ENCODE measurements at places on chromosomes 16 and 17.
A peak's percentile ranks its signal among the peaks of the same experiment; 100 is the strongest.

GRCh38 chr17:31171701-31172100 lies 76.9 kb downstream of the NF1 start:
- DNase-seq, result no peak

- no peak for DNase-seq
Observed at GRCh38 chr17:81652906-81653771, 3.2 kb downstream of the PDE6G start.

DNA sequence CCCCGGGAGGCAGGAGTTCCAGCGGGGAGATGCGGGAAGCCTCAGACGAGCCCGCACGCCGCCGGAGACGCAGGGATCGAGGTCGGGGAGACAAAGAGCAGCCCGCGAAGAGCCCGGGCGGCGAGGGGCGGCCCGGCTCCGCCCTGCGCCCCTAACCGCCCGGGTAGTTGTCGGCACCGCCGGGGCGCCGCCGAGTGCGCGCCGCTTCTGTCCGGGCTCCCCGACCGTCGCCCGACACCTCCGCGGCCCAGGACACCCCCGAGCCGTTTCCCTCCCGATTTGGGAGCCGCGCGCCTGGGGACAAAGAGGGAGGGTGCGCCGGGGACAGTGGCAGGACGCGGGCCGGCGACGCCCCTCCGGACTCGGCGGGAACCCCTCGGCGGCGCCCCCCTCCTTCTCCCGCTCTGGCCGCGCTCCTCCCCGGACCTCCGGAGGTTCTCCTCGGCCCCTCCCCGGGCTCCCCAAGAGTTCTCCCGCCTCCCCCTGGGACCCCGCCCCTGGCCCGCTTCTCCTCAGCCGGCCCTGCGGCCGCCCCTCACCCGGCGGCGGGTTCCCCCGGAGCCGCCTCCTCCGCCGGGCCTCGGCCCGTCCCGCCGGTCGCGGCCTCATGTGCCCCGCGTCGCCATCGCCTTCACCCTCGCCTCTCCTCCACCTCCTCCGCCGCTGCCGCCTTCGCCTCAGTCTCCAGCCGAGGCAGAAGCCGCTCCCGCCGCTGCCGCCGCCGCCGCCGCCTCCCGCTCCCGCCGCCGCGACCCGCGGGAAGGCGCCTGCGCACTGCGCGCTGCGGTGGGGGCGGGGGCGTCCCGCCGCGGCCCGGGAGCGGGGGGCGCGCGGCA lies at the start of gene GJC1:
GJC1 (minus strand) TSS at position 765 of the 836 bp plus-strand sequence. CDS start 24,470 bp downstream, outside the sequence.
- DNase-seq, result no peak

DNA sequence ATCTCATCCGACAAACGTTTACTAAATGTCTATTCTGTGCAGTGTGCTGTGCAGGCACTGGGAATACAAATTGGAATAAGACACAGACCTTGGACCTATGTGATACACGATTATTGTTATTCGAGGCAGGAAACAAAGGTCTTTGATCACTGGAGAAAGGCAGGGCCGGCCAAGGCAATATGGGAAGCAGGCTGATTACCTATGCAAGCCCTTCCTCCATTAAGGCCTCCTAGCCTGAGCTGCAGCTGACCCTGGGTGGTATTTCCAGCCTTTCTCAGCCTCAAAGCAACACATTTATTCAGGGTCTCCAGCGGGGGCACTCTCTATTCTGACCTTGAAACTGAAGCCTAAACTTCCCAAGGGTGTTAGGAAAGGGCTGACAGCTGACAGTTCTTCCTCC lies 13.4 kb downstream of the ST6GALNAC1 start:
- DNase-seq, result no peak

DNA sequence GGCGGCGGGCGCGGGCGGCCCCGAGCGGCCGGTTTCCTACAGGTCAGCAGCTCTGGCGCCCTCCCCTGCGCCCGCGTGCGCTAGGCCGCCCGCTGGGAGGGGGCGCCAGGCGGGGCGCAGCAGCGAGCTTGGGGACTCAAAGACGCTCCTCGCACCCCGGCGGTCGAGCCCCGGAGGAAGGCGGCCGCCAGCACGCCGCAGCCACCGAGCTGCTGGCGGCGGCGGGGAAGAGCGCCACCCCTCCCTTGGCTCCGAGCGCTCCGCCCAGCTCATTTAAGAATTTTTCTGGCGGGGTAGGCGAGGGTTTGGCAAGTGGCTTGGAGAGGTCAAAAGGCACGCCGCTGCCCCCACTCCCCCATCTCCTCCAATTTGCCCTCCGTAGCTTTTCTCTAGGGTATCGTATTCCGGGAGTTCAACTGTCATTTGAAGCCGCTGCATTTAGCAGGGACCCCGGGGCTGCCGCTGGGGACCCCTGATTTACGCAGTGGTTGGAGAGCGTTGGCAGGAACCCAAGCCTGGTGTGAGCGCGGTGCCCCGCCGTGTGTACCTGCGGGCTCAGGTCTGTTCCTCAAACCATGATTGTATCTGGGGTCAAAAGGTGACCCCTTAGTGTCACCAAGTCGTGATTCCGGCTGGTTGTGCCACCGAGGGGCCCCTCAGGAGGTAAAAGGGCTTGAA lies 59.5 kb upstream of the GSE1 start:
- DNase-seq, result no peak

DNA sequence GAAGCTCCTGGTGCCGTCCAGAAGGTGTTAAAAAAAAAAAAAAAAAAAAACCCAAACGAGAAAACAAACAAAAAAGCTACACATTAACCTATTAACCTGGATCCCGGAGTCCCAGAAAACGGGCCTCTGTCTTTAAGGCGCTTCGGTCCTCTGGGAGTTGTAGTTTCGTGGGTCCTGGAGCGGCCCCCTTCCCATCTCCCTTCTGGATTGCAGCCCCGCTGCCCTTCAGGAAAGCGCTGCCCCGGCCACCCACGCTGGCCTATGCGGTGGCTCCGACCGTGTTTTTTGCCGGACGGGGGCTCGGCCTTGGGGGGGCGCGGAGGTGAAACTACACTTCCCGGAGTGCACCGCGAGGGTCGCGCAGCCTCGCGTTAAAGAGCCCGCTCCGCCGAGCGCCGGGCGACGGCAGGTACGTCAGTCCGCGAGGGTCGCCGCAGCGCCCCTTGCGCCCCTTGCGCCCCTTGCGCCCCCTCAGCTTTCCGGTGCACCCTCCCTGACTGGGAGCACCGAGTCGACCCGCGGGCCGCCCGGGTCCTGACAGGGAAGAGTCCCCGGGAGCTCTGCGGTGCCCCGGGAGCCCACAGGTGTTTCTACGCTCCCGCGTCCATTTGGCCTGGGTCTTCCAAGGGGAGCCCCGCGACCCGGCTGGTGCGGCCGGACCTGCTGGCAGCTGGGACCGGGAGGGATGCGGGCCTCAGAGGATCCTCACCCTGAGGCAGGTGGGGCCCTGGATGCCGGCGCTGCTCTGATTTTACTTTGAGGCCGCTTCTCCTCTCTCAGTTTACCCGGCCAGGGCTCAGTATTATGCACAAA lies at the start of gene FCSK:
FCSK (plus strand) TSS at position 374 of the 813 bp plus-strand sequence. CDS start 8,596 bp downstream, outside the sequence.
- DNase-seq, result peak; percentile 64

DNA sequence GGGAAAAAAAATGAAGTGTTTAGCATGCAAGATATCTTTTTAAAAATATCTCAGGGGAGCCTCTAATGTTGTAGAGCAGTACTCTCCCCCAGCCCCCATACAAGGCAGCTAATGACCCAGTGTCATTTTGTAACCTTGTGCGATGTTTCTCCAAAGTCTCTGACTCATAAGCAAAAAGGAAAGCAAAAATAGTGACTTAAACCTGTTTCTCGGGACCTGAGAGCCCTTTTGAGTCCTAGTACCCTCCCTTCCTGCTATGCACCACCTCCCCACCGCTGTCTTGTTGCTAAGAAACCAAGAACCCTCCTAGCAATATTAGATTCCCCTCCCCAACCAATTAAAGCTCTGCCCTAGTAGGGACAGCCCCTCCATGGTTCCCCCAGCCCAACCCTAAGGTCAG lies 2.8 kb downstream of the MYCBPAP start:
- DNase-seq, result no peak

- DNase-seq, result no peak
Observed at GRCh38 chr16:50276801-50277555, 10.6 kb downstream of the ADCY7 start.

DNA sequence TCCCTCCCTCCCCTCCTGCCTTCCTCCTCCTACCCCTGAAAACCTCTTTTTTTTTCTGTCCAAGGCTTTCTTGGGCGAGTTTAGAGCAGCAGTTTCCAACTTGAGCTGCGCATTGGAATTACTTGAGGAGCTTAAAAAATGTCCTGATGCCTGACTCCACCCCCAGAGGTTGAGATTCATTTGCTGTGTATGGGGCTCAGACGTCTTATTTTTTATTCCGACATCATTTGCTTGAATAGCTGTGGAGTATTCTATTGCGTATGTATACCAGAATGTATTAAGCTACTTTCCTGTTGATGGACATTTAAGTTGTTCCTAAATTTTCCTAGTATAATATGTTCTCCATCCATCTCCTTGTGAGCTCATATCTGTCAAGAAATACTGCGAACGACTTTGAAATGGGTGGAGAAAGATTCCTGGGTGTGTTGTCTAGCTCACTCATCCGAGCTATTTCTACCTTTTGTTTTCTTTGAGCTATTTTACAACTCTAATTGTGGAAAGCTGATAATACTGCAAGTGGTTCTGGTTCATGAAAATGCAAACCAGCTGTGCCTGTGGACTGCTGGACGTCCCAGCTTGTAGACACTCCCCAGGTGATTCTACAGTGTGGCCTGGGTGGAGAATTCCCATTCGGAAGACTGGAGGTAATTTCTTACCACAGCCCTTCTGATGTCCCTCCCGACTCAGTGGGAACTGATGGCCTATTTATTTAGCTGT lies 40.5 kb downstream of the CMIP start:
- DNase-seq, result no peak

DNA sequence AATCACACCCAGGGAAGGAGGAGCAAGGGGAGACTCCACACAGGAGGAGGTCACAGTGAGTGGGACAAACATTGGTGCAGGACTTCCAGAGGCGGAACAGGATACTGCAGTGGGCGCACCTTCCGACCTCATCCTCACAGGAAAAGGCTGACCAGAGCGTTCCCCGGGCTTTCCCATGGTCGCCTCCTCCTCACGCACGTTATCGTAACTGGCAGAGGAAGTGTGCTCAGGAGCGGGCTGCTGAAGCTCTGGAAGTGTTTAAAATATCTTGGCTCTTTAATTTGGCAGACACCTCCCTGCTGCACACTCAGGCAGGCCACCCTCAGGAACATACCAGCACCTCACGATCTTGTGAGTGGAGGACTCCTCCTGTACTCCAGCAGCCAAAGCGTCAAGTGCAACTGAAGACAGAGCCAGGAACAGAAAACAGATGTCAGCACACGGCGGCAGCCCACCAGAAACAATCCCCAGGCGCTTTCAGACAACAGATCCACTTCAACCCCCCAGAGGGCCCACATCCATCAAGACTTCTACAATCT lies 17.5 kb downstream of the FANCA start:
- no peak for DNase-seq

- DNase-seq, result no peak
Observed at GRCh38 chr17:66632731-66633130, 202.2 kb upstream of the CACNG5 start.

DNA sequence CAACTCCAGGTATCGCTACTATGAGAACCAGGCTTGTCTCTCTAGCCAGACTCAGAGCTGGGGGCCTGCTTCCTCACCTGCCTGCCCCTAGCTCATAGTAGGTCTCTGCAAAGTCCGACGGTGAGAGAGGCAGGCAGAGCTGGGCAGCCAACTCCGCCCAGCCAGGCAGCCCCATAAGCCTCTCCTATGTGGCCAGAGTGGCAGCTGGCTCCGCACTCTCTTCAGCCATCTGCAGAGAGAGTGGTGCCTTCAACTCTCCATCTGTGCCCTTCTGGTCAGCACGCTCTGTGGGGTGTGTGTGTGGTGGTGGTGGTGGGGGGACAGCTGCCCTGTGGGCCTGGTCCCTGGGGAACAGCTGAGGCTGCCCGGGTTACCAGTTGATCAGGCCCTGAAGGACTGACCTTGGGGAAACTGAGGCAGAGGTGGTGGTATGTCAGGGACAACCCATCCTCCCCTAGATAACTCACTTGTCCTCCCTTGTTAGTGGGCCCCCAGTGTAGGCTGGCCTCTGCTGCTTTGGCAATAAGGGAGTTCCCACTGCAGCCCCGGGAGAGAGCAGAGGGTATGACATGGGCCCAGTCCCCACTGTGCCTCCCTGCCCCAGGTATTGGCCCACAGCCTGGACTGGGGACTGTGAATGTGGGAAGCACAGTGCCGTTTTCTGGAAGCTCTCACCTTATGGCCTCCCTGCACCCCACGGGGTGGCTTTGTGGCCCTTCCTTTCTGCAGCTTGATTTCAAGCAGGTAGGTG lies 1.8 kb upstream of the ADGRG1 start:
- no peak for DNase-seq

DNA sequence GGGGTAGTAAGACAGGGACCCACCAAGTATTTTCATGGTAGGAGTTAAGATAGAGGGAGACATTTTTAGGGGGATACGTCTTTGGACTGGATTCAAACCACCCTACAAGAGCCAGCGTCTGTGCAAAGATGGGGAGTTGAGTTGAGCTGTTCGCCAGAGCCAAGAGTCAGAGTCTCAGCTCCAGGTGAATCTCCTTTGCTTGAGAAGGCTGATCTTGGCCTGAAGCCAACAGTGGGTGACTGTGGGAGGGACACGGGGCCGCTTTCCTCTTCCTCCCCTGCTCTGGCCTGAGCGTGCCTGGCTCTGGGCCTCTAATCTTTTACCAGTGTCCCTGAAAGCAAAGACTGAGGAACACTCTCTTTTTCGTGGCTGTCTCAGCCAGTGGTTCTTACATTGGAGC lies 5.4 kb downstream of the TLE7 start:
- DNase-seq, result no peak

DNA sequence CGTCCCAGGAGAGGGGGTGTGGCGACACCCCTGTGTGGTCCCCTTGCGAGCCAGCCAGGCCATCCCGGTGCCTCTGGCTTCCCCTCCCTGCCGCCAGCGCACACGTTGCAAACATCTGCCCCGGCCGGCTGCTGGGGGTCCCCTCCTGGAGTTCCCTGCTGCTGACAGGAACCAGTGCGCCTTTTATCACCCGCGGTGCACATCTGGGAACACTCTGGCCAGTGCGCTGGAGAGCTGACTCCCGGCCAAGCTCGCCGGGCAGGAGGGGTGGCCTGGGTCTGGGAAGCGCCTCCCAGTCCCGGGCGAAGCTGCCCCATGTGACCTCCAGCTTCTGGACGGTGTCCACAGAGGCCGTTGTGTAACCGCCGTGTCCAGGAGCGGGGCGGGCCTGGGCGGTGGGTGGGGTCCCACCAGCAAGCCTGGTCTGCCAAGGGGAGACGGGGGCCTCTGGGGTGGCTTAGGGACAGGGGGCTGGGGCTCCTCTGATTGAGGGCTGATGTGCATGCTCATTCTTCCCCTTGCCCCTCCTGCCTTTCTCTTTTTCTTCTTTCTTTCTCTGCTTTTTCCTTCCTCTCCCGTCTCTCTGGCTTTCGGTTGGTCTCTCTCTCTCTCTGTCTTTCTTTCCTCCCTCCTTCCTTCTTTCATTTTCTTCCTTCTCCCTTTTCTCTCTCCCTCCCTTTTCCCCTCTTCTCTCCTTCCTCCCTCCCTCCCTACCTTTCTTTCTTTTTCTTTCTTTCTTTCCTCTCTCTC lies 25.2 kb upstream of the CIBAR2 start:
- no peak for DNase-seq

GRCh38 chr16:26510924-26511323 lies 555.8 kb upstream of the C16orf82 start:
- no peak for DNase-seq

- DNase-seq, result no peak
Observed at GRCh38 chr16:67302076-67302475, 22.7 kb downstream of the PLEKHG4 start.

All from stimulated activated naive CD4-positive, alpha-beta T cell (primary cell).